Prostate gland (tissue), 2 donors: ENCODE measurements at places on chromosomes 2 and 18.

- no peak overlapping the region for H3K27ac ChIP-seq
- DNase-seq: no peak
- H3K27me3 ChIP-seq: no peaks in the 10 kb centered on the region
- H3K36me3 ChIP-seq: no peaks in the 10 kb centered on the region
- H3K4me1 ChIP-seq: no peaks in the 10 kb centered on the region
Measured at GRCh38 chr2:109201465-109202327, 72.7 kb downstream of the SH3RF3 start.

- H3K4me3 ChIP-seq: no peak overlapping the region
- H3K36me3 ChIP-seq: no peaks in the 10 kb centered on the region
- no peak overlapping the region for H3K27ac ChIP-seq
- no peak for DNase-seq
- no peaks in the 10 kb centered on the region for H3K4me1 ChIP-seq
Measured at GRCh38 chr18:51666763-51667191, 469.3 kb upstream of the MEX3C start.

DNA sequence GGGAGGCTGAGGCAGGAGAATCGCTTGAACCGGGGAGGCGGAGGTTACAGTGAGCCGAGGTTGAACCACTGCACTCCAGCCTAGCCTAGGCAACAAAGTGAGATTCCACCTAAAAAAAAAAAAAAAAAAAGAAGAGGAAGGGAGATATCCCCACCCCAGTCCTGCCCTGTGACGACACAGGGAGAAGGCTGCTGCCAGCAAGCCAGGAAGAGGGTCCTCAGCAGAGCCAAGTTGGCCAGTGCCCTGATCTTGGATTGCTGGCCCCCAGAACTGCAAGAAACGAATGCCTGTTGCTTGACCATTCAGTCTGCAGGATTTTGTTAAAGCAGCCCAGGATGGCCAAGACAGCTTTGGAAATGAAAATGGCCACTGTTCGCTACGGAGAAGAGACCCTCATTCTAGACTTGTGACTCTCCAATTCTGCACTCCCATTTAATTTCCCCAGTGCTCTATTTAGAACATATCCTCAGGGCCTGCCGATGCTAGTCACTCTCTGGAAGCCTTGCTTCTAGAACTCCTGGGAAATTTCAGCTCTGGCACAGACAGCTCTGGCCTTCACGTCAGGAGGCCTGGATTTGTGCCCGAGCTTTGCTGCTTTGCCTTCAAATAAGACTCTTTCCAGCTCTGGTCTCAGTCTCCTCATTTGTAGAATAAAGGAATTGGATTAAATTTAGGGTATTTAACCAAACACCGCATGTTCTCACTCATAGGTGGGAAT is 15.7 kb upstream of the AMMECR1L start:
- no peaks in the 10 kb centered on the region for H3K4me1 ChIP-seq
- H3K4me3 ChIP-seq: no peak overlapping the region
- DNase-seq: no peak
- no peaks in the 10 kb centered on the region for H3K36me3 ChIP-seq

- no peaks in the 10 kb centered on the region for H3K27me3 ChIP-seq
- DNase-seq: no peak
- H3K4me3 ChIP-seq: no peak overlapping the region
- H3K4me1 ChIP-seq: no peaks in the 10 kb centered on the region
Measured at GRCh38 chr18:36229188-36229587, 41.9 kb downstream of the MOCOS start.

- DNase-seq: no peak
- no peaks in the 10 kb centered on the region for H3K4me1 ChIP-seq
- H3K36me3 ChIP-seq: no peaks in the 10 kb centered on the region
- no peaks in the 10 kb centered on the region for H3K27me3 ChIP-seq
- no peak overlapping the region for H3K4me3 ChIP-seq
Measured at GRCh38 chr2:224957540-224958461, 84.5 kb downstream of the DOCK10 start.

DNA sequence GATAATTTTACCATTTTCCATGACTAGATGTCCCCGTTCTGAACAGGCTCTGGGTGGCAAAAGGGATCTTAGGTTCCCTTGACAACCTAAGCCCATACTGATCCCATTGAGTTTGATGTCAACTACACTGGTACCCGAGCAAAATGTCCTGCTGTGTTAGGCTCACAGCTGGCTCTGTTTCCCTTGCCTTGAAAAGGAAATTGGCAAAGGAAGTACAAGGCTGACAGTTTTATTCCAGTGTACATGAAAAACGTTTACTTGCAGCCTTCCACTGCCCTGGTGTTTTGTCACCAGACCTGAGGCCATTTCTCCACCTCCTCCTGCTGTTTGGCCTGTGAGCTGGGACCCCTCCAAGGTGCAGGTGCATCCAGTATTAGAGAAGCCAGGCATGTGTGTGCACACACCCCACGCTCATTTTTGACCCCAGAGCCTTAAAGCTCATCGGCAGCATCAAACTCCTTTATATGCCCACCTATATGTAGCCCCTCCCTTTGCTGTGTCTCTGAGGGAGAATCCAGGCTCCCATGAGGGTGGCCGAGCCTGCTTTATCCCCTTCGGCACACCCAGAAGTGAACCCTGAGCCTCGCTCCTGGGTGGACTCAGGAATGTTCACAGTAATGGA is 171.3 kb downstream of the NDUFA10 start:
- H3K27me3 ChIP-seq: no peaks in the 10 kb centered on the region
- no peak overlapping the region for H3K27ac ChIP-seq
- no peak for DNase-seq
- no peaks in the 10 kb centered on the region for H3K4me1 ChIP-seq

GRCh38 chr18:3759099-3759498 is 309.1 kb downstream of the TGIF1 start:
- no peaks in the 10 kb centered on the region for H3K4me1 ChIP-seq
- no peaks in the 10 kb centered on the region for H3K36me3 ChIP-seq
- H3K4me3 ChIP-seq: no peak overlapping the region
- no peaks in the 10 kb centered on the region for H3K27me3 ChIP-seq
- H3K27ac ChIP-seq: no peak overlapping the region

GRCh38 chr2:144449028-144449406 is 70.9 kb downstream of the ZEB2 start:
- peaks cover 3% of the 10 kb centered on the region for H3K27me3 ChIP-seq
- no peak for DNase-seq
- H3K4me3 ChIP-seq: no peak overlapping the region
- H3K27ac ChIP-seq: no peak overlapping the region
- H3K36me3 ChIP-seq: no peaks in the 10 kb centered on the region

DNA sequence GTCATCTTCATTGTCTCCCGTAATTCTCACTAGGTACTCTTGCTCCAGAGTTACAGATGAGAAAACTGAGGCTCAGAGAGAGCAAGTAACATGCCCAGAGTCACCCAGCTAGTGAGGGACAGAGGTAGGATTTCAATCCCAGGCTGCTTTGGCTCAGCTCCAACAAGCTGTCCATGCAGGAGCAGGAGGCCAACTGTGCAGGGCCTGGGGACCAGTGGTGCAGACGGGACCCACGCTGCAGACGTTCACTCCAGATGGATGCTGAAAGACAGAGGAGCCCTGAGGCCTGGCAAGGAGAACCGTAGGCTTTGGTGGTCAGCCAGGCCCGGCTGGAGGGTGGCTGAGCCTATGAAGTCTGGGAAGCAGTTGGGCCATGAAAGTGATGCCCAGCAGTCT is 102.6 kb downstream of the MCFD2 start:
- no peaks in the 10 kb centered on the region for H3K36me3 ChIP-seq
- H3K27me3 ChIP-seq: no peaks in the 10 kb centered on the region
- H3K27ac ChIP-seq: peak overlapping the region; percentile 44
- no peak overlapping the region for H3K4me3 ChIP-seq
- DNase-seq: no peak

DNA sequence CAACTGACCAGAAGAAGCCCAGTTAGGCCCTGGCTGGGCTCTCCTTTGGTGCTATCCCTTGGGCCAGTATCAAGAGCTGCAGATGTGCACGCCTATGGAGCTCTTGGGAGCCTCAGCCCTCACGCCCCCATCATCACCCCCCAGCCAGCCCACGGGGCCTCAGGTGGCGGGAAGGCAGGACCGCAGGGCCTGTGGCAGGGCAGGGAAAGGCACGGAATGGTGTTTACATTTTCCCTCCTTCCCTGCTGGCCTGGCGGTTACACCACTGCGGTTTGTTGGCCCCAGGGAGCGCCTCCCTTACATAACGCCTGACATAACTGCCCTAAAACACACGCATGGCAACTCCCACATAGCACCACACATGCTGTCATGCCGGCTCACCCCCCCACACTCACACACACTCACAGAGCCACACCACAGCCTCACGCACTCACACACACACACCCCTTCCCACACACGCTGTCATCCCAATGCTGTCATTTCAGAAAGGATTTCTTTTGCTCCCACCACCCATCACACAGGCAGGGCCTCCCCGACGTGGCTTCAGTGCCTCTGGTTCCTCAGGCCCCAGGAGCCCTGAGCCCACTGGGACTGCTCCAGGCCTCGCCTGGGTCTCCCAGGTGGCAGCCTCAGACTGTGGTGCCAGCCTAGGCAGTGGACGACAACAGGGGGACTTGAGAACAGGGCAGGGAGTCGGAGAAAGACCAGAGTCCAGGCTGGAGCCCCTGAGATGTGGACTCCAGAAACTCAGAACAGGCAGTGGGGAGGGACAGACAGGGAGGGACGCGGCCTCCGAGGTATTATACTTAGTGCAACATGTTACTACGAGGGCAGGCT is 15.7 kb downstream of the ZFP36L2 start:
- H3K27ac ChIP-seq: no peak overlapping the region
- H3K4me3 ChIP-seq: no peak overlapping the region

DNA sequence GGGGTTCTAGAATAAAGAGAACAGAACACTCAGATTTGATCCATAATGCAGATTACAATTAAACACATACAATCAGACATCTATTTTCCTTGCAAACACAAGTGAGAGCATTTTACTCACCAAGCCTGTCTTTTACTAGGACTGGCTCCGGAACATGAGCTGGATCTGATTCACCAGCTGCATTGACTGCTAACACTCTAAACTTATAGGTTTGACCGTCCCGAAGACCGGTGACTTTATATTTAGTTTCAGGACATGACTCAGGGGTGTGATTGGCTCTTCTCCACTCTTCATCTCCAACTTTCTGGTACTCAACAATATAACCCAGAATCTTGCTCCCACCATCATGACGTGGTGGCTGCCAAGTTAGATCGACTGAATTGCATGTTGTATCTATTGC is 112.4 kb downstream of the PLEKHA3 start:
- no peaks in the 10 kb centered on the region for H3K36me3 ChIP-seq
- H3K27me3 ChIP-seq: no peaks in the 10 kb centered on the region
- no peak overlapping the region for H3K4me3 ChIP-seq
- no peaks in the 10 kb centered on the region for H3K4me1 ChIP-seq
- H3K27ac ChIP-seq: no peak overlapping the region

DNA sequence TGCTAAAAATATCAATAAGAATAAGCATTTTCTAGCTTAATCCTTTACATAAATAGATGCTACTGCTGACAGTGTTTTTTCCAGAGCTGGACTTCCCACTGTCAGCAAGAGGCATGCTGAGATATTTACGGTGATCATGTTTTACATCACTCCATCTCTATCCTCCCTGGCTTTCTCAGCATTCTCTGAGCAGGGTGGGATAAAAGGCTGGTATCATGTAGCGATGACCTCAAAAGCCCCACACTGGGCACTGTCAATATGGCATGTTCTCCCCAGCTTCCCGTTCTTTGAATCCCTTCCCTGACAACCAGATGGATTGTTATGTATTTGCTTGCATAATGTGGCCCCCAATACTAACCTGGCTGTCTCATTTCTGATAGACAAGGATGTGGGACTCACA is 83.2 kb upstream of the EPHA4 start:
- H3K27ac ChIP-seq: no peak overlapping the region
- H3K36me3 ChIP-seq: no peaks in the 10 kb centered on the region
- no peak overlapping the region for H3K4me3 ChIP-seq
- DNase-seq: no peak

- no peaks in the 10 kb centered on the region for H3K36me3 ChIP-seq
- no peak overlapping the region for H3K4me3 ChIP-seq
- no peak overlapping the region for H3K27ac ChIP-seq
- no peaks in the 10 kb centered on the region for H3K4me1 ChIP-seq
- H3K27me3 ChIP-seq: no peaks in the 10 kb centered on the region
- no peak for DNase-seq
Measured at GRCh38 chr2:148653437-148653836, 8.9 kb downstream of the EPC2 start.

DNA sequence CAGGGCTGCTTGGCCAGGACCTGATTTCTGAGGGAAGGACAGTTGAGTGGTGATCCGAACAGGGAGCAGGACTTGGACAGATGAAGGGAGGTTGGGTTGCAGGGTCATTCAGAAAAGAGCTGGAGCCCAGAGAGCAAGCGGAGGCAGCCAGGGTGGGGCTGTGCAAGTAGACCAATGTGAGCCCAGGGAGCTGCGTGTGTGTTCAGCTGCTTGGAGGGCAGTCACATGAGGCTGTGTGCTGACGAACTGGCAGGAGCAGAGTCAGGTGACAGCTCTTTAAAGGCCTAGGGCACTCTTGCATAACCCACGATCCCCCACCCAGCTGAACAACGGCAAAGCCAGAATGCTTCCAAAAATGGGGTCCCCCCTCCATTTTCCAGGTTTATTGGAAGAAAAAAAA is 4.6 kb upstream of the MLPH start:
- no peak overlapping the region for H3K4me3 ChIP-seq
- no peaks in the 10 kb centered on the region for H3K27me3 ChIP-seq
- no peaks in the 10 kb centered on the region for H3K36me3 ChIP-seq
- DNase-seq: peak; percentile 94
- H3K4me1 ChIP-seq: peaks cover 10% of the 10 kb centered on the region
- peak overlapping the region; percentile 84 for H3K27ac ChIP-seq

DNA sequence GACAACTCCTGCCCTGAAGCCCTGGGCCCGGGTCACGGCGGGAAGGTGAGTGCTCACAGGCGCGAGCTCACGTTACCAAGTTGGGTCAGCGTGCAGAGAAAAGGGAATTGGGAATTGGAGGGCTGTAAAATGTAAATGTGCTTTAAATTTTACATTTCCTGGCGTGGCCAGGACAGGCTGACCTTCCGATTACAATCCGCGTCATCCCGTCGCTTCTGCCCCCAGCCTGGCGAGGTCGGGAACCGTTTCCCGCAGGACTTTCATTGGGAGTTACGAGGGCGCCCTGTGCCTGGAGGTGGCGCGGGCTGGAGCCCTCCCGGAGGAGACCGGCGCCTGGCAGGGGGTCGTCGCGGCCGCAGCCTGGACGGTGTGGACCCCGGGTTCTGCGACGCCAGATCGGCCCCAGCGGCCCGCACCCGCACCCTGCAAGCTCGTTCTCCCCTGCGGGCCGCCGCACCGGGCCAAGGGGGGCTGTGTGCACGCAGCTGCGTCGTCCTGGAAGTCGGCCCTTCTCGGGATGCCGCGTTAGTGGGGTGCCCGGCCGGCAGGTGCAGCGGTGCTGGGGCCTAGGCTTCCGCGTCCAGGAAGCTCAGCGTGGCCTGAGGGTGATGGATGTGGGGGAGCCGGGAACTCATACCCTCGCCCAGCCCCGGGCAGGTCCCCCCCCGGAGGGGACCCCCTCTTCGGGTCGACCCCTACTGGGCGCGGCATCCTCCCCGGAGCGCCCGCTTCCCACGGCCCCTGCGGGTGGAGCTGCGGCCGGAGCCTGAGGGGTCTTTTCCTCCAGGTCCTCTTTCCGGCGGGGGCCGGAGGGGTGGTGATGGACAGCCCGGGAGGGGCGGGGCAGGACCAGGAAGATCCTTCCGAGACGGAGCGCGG is 63.9 kb downstream of the LRRFIP1 start:
- peaks cover 20% of the 10 kb centered on the region for H3K4me1 ChIP-seq
- H3K4me3 ChIP-seq: peak overlapping the region; percentile 60
- no peak for DNase-seq
- H3K36me3 ChIP-seq: no peaks in the 10 kb centered on the region
